ENCODE measurements at places on chromosomes 7 and 10.

DNA sequence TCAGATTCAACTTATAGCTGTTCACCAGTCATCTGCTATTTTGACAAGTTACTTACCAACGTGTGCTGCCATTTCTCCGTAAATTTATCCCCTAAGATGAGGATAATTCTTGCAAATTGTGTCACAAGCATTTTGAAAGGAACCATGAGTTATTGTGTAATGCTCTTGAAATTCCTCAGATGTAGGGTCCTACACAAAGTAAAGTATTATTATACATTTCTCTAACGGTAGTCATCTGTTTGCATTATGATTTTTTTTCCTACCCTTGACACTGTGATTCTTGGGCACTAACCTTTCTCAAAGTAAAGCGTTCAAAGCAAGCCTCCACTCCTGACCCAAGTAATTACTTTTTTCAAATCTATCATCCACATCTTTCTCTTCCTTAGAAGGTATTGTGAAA, 8.1 kb downstream of the HERC4 start:
- no peak for DNase-seq

GRCh38 chr7:105229641-105230040, 159.1 kb downstream of the SRPK2 start:
- no peak for DNase-seq

GRCh38 chr7:141436139-141436538, 115.1 kb upstream of the AGK start:
- DNase-seq = no peak

- no peak for DNase-seq
These were observed 34.9 kb downstream of the TAX1BP1 start for GRCh38 chr7:27774717-27775328.

DNA sequence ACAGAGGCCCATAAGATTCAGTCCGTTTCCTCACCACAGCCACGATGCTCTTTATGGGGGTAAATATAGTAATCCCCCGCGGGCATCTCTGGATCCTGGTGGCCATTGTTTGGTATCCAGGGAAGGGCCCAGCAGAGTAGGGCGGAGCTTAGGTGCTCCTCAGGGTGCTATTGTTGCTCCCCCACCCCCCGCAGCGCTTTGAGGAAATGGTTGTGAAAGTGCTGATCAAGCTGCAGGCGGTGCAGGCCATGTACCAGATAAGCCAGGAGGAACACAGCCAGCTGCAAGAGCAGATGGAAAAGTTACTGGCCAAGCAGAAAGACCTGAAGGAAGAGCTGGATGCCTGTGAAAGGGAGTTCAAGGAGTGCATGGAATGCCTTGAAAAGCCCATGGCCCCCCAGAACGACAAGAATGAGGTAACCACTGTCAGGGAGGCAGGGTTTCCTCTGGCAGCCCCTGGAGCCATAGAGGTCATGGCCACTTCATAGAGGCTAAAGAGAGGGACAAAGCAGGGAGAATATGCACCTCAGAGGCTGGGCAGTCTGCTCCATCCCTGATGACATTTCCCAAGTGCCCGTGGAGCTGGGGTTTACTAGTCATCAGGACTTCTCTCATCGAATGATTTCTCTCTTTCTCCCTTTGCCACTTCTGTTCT, 17.6 kb upstream of the FLNC start:
- DNase-seq = no peak

- no peak for DNase-seq
These were observed 13.5 kb upstream of the SH2B2 start for GRCh38 chr7:102272917-102273748.

DNA sequence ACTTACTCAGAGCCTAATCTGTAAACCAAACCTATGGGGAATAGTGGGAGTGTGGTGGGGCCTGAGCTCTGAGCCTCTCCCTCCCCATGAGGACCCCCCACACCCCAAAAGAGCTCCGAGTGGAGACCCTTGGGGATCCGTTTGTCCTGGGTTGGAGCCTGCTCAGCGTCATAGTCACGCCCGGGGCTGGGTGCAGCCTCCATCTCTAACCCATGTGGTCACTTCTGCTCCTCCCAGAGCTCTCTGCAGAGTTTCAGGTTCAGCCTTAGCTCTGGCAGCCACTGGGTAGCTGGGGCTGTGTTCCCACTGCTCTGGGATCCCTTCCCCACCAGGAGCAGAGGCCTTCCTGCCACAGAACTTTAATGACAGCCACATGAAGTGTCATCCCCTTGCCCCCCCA, 25.9 kb downstream of the PFKFB3 start:
- DNase-seq = no peak

DNA sequence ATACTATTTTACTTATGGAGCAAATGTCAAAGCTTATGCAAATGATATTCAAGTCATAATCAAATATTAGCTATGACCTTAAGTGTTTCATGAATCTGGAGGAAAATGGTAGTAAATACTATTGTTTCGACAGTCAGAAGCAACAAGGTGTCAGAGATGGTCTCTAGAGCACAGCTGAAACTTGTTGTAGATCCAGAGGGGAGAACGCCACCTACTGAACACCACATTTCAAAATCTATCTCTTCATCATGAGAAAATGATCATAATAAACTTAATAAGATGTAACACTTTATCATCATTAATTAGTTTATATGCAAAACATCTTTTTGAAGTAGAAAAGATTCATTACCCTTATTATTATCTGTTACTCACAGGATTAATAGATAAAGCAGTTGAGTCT, 418.7 kb downstream of the GATA3 start:
- DNase-seq = no peak

DNA sequence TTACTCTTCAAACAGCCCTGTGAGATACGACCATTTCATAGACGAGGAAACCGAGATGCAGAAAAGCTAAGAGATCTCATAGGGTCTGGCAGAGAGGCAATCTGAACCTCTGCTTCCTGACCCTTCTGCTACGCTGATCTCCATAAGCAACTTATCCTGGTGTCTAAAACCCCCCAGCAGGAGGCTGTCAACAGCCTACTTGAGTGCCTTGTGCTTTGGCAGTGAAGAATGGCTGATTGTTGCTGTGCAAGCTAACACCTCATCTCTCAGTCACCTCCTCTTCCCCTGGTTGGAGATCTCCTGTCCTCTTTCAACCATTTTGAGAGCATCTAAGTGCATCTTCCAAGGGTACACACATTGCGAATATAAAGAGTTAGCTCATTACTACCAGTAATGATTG, 86.2 kb downstream of the AOAH start:
- DNase-seq = no peak

GRCh38 chr7:1632916-1633785, 36.9 kb upstream of the ELFN1 start:
- no peak for DNase-seq

DNA sequence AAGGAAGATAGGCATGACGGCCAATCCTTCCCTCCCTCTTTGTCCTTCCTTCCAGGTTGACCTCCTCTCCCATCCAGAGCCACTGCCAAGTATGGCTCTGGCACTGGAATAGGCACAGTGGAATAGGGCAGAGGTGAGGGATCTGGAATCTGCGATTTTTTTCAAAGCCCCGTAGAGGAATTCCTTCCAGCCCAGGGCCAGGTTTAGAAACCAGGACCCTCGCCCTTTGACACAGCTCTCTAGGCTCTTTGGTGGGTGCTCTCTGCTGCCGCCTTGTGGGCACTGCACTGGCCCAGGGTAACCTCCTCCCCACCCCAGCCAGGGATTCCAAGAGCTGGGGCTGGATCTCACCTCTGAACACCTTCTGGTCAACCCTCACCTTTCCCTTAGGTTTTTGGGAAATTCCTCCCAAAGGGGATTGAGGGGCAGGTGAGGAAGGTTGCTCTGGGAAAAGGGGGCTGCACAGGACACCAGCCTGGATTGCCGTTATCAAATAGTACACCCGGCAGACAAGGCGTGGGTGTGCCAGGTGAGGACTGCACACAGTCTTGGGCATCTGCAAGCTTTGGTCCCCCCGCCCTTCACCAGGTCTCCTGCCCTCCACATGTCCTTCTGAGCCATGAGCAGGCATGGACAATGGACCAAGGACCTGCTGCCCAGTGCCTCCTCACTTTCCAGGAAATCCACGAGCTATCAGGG, 22.8 kb downstream of the C10orf105 start:
- DNase-seq = peak; percentile 67

DNA sequence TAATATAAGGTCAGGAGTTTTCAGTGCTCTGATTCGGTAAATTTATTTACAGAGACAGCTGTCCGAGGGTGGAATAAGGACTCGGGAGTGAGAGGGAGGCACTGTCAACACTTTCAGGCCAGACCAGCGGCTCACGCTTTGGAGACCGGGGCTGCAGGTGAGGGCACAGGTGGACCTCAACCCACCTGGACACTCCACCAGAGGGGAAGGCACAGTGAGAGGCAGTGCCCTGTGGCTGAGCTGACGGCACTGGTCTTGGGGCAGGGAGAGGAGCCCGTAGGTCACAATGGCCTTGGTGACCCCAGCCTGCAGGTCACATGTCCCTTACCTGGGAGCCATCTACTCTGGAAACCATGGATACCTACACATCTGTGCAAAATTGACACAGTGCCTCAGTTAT, 315.1 kb downstream of the ADARB2 start:
- DNase-seq = no peak

DNA sequence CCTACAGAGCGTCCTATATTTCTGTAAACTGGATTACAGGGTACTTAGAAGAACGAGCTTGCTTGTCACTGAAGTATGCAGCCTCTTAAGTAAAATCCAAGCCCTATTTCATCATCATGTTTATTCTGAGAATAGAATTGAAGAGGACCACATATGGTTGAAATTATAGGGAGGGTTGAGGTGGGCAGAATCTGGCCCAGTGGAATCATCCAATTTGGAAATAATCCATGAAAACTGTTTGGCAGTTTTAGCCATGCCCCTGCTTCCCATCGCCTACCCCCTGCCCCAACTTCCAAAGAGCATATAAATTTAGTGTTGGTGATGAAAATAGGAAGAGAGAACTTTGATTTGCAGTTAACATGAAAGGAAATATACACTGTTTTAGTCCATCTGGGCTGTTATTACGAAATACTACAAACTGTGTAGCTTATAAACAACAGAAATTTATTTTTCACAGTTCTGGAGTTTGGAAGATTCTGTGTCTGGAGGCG, 150.4 kb downstream of the PRKG1 start:
- no peak for DNase-seq

- no peak for DNase-seq
These were observed 461.4 kb downstream of the KCNMA1 start for GRCh38 chr10:77176232-77176631.

DNA sequence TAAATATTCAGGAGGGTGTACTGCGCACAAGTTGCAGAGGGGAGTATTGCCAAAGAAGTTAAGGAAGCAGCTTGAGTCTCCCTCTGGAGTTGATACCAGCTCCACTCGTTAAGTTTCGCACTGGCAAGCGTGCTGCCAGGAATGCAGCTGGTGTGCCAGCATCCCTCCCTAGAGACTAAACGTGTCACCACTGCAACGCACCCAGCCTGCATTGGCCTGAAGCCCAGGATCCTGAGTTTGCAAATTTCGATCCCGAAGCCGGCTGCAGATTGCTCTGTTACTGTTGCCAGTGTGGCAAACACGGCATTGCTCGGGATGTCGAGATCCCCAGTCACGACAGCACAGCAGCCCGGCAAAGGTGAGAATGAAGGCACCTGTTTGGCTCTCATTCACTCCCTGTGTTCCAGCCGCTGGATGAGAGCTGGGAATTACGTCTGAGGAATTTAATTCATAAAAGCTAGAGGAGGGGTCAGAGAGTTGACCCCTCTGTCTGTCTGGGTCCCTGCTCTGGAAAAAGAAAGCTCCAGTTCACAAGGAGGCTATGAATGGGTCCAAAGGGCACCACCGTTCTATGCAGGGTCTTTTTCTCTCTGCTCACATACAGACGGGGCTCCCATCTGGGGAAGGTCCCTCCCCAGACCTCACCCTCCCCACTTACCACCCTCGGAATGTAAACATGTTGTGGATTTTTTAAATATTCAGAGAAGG, 61.0 kb downstream of the NRP1 start:
- DNase-seq = no peak

GRCh38 chr10:119643306-119644204, 7.6 kb upstream of the BAG3 start:
- DNase-seq = no peak

DNA sequence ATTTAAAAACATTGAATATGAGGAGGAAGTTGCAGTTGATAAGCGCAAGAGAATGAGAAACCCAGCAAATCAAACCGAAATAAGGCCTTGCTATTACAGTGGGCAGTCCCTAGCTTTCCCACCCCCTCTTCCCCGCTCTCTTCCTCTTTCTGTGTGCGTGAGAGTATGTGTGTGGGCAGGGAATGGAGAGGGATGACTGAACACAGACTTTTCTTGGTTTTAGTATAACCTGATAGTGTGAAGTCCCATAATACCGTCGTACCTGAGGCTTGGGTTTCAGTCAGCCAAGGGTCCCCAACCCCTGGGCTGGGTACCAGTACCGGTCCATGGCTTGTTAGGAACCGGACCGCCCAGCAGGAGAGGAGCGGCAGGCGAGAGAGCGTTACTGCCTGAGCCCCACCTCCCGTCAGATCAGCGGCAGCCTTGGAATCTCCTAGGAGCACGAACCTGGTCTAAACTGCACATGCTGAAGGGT, 255.3 kb downstream of the CELF2 start:
- DNase-seq = no peak

- no peak for DNase-seq
These were observed 134.1 kb upstream of the GDF10 start for GRCh38 chr10:47165711-47166404.

DNA sequence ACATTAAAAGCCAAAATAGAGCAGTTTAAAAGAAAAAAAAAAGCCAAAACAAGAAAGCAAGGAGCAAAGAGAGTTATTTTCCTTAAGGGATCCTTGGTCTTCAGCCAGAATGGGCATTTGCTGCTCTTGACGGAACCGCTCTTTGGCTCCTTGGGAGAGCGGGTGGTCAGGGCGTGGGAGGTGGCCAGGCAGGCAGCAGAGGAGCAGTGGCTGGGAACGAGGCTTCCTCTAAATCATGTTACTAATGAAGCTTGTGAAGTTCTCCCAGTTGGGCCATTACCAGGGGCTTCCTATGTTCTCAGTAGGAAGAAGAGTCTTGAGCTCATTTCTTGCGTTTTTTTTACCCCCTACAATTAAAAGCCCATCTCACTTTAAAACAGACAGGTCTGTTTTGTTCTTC, 116.6 kb downstream of the DOCK1 start:
- no peak for DNase-seq

DNA sequence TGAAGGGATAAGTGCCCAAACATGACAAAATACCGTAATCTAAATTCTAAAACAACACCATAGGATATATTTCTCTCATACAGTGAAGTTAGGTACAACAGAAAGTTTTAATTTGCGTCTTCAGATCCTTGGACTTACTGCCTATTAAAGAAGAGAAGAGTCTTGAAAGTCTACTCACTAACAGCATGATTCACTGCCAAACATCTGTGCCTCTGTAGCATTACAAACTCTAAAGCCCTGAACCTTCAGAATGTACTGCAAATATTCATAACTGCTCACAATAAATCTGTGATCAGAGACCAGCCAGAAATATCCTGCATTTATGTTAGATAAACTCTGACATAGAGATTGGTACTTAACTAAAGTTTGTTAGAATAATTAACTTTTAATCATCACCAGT, 365.3 kb downstream of the PARD3 start:
- no peak for DNase-seq

DNA sequence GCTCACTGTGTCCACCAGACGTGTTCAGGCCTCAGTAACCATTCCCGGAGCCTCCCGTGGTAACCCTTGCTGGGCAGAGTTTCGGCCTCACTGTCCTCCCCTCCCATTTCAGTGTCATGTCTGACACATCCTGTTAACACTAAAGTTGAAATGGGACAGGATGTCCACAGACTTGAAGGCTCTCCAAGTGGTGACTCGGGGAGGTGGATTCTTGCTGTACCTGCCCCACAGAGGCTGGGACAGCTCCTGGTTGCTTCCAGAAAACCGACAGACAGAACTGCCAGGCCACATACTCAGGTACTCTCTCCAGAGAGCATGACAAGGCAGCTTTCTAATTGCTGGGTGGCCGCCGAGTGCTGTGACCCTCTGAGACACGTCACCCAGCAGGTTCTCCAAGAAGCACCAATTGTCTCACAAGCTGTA, 17.9 kb upstream of the CYTH3 start:
- no peak for DNase-seq
